ENCODE measurements at places on chromosomes 7 and 10. TPM values are rescaled to one million over a fixed set of nuclear protein-coding genes. Genes with fewer than 3 reads are reported as not detected.

The ADCY1 gene
- 3.7 TPM for polyA plus RNA-seq

The OR6V1 gene
- not detected for polyA plus RNA-seq

The ZNF775 gene
- polyA plus RNA-seq: 8.6 TPM

The CDNF gene
- polyA plus RNA-seq: 2.0 TPM

The SPDYE2B gene
- 5.0 TPM for polyA plus RNA-seq

The AUTS2 gene
- polyA plus RNA-seq: 114 TPM

The HTRA1 gene
- polyA plus RNA-seq: 179 TPM

The ITIH2 gene
- 0.49 TPM for polyA plus RNA-seq

The OR2A5 gene
- not detected for polyA plus RNA-seq

The LOXL4 gene
- polyA plus RNA-seq: 4.0 TPM

The ZNF503 gene
- polyA plus RNA-seq: 93.0 TPM

The IDI2 gene
- not detected for polyA plus RNA-seq

The C7orf33 gene
- polyA plus RNA-seq: not detected

The NEUROG3 gene
- not detected for polyA plus RNA-seq

The CCDC136 gene
- polyA plus RNA-seq: 20.6 TPM

The BHLHA15 gene
- polyA plus RNA-seq: 0.16 TPM

The TRIL gene
- polyA plus RNA-seq: 55.0 TPM

The VGF gene
- polyA plus RNA-seq: 0.36 TPM

The FAM25C gene
- polyA plus RNA-seq: not detected

The EPDR1 gene
- 20.0 TPM for polyA plus RNA-seq

The C10orf67 gene
- 2.2 TPM for polyA plus RNA-seq

The CYP17A1 gene
- 8.3 TPM for polyA plus RNA-seq

The SFRP4 gene
- 2.3 TPM for polyA plus RNA-seq

The RBM20 gene
- 8.3 TPM for polyA plus RNA-seq

The CTAGE8 gene
- polyA plus RNA-seq: 8.2 TPM

The ASAH2 gene
- 2.0 TPM for polyA plus RNA-seq

All from renal pelvis (tissue), 12 donors.